ENCODE measurements at places on chromosomes 12 and 14.
A peak's percentile ranks its signal among the peaks of the same experiment; 100 is the strongest.

DNA sequence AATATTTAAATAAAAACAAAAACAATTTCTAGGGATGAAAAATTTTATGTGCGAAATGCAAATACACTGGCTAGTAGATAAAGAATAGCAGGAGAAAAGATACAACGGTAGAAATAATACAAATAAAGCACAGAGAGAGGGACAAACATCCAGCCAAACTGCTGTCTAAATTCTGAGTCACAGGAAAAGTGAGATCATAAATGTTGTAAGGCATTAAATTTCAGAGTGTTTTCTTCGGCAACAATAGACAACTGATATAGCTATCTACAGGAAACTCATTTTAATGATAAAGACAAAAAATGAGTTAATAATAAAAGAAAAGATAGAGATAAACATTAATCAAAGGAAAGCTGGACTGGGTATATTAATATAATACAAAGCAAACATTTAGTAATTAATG, 122.2 kb downstream of the NTS start:
- no peak for DNase-seq

GRCh38 chr14:104970231-104971068, 7.7 kb downstream of the AHNAK2 start:
- peak; percentile 88 for DNase-seq

- DNase-seq, result peak; percentile 3
Measured at GRCh38 chr12:82517027-82517426, 158.7 kb downstream of the METTL25 start.

GRCh38 chr12:108614639-108615038, 16.8 kb upstream of the TMEM119 start:
- no peak for DNase-seq

DNA sequence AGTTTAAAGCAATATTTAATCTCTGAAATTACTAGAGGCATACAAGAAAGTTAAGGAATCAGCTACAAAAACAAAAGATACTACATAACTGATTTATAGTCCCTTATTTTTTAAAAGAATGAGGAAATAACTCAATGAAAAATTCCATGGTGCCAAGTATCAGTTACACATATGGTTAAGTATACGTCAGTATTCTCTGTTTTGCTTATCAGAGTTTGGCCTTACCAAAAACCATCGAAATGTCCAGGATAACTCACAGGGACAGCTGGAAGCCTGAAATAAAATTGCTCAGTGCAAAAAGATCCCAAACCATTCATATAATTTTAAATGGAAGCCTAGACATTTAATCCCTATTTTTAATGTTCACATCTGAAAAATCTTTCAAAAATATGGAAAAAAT, 3.6 kb downstream of the CFL2 start:
- DNase-seq, result peak; percentile 56

DNA sequence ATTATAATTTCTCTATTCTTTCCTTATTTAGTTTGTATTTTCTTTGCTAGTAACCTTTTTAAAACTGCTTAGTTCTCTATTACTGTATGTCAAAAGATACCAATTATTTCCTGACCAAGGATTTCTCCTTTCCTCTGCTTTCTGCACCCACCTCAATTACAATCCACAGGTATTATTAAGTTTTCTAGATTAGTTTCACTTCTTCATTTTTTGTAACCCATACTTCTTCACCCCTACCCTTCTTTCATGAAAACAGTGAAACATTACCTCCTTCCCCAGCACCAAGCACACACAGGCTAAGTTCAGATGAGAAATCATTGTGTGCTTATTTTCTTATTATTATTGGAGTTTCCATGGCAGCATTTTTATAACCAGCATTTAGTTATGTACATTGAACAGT, 318.5 kb upstream of the MDGA2 start:
- DNase-seq, result no peak

DNA sequence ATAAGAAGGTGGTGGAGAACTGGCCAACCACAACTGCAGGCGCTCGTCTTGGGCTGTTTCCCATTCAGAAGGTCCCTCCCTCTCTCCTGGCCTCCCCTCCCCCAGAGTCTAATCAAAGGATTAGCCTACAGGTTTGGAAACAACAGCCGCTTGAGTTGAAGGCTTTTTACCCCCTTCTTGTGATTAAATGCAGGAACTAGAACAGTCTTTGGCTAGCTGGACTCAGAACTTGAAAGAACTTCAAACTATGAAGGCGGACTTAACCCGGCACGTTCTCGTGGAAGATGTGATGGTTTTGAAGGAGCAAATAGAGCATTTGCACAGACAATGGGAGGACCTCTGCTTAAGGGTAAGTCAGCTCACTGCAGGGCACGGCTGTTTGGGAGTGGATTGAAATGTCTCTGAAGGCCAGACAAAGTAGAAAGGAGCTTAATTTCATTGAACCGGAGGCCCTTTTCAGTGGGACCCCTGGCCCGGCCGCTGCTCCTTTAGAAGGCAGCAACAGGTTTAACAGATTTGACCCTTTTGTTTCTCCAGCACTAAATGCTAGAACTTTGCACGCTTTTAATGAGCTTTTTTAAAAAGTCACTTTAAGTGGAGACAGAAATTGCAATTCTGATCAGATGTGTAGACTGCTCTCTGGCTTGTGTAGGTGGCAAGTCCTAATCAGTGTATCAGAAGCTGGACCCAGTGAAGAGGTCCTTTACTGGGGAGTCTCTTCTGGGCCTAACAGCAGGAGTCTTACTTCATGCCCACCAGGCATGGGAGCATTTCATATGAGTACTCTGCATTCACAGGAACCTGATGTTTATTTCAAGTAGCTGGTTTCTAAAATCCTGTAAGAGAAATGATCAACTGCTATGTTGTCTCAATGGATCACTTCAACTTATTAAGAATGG, 107.7 kb downstream of the ESR2 start:
- DNase-seq, result no peak

DNA sequence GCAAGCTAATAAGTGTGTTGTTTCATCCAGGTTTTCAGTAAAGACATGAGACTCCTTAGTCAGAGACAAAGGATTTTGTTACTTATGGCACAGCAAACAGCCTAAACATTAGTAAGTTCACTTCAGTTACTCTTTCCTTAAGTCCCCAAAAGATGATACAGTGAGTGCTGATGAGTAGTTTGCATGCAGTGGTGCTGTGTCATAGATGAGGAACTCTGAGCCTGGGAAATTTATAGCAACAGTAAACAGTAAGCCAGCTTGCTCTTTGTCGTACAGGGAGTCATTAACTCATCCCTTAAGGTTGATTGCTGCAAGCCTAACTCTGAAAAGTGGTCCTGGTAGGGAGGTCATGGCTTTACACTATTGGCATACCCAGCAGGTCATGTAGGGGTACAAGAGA, 208.6 kb upstream of the OR4E1 start:
- DNase-seq, result peak; percentile 34

DNA sequence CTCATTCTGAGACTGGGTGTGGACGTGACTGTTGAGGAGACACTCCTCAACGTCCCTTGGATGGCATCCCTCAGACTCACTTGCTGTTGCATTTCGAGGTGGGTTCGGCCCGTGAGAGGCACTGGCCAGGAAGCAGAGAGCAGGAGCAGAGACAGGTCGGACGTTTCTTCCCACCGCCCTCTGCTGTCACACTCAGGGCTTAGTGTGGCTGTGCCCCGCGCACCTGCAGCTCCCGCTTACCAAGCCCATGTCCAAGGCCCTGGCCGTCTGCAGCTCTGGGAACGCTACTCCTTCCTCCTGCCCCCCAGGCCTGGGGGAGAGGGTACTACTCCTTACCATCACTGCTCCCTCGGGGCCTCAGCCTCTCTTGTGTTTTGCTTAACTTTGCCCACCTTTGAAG, 29.8 kb upstream of the PIWIL1 start:
- DNase-seq, result no peak

DNA sequence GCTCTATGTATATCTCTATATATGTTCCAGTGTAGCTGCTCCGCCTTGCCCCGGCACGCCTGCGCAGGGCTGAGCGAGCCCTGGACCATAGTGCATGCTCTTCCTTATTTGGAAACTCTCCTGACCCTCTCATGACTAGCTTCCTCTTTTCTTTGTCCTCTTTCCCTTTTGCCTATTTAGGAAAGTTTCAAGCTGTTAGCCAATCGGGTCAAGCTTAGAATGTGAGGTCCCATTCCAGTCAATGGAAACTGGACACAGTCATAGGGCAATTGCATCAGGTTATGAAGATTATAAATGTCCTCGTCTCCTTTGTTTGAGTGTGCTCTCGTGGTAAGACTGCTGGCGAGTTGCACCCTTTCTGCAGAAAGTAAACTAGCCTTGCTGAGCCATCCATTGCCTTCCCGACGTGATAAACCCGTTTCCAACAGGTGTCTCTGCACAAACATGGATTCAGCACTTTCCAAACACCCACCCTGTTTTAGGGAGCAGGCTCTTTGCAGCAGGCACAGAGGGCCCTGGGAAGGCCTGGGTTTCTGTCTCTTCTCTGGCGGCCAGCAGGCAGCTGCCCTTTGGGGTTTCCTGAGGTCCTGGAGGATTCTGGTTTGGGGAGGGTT, 30.9 kb downstream of the CCDC92 start:
- no peak for DNase-seq

GRCh38 chr14:105223260-105223659, 25.1 kb upstream of the BTBD6 start:
- DNase-seq, result no peak

DNA sequence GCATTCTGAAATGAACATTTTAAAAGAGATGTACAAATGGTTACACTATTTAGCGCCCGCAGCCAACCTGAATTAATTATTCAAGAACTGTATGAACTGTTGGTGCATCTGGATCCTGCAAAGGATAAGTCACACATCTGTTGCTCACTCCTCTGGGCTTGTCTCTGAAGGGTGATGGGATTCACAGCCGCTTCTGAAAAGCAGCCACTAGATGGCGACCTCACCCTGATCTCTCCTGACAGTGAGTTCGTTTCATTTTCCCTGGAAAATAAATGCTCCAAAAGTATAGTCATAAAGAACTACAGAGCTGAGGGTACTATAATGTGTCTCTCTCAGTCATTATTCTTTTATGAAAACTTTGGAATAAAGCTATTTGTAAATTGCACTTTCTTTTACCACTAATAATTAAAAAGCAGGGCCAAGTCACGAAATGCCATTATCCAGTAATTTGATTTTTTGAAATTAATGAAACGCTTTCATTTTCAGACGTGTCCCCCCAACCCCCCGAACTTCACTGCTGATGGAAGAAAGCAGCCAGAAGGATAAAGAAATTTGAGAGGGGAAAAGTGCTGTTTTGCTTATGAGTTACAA, 789.6 kb downstream of the NRXN3 start:
- peak; percentile 78 for DNase-seq

DNA sequence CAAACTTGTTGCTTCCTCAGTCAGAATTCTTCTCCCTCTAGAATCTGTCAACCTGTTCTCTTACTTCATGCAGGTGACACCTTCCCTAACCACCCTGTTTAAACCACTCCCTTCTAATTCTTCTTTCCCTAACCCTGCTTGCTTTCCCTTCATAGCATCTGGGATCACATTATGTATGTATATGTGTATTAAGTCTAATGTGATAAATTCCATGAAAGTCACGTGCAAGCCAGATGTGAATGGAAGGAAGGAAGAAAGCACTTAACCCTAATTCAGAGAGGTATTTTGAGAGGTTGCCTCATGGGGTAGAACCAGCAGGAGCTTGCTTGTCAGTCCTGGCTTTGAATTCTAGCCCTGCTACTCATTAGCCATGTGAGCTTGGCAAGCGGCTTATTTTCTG, 340.0 kb downstream of the TRHDE start:
- no peak for DNase-seq

DNA sequence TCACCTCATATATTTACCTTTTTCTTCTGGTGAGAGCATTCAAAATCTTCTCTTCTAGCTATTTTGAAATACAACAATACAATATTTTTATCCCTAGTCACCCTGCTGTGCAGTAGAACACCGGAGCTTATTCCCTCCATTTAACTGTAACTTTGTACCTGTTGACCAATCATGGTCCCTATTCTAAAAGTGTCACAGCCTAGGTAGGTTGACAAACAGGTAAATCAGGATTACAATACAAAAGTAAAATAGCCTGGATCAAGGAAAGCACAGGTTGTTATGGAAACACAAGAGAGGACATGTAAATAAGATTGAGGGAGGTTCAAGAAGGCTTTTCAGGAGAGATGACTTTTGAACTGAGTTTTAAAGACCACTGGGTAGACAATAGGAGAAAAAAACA, 670.9 kb downstream of the DIO2 start:
- DNase-seq, result no peak

DNA sequence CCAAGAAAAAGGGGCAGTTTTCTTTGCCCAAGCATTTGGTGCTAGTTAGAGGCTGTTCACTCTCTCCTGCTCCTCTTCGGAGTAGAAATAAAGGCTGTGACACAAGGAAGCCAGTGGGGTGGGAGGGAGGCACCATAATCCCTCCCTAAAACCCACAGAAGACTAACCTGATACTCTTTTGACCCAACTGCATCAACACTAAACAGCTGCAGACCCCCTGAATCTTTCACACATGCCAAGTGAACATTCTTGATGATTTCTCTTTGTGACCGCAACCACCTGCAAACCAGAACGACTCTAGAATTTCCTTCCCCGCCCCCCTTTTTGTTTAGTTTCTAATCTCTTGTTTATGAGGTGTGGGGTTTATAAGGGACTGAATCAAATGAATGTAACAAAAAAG, 175.8 kb upstream of the BCL2L14 start:
- no peak for DNase-seq

GRCh38 chr12:11959117-11959823, 111.5 kb upstream of the BCL2L14 start:
- peak; percentile 33 for DNase-seq

DNA sequence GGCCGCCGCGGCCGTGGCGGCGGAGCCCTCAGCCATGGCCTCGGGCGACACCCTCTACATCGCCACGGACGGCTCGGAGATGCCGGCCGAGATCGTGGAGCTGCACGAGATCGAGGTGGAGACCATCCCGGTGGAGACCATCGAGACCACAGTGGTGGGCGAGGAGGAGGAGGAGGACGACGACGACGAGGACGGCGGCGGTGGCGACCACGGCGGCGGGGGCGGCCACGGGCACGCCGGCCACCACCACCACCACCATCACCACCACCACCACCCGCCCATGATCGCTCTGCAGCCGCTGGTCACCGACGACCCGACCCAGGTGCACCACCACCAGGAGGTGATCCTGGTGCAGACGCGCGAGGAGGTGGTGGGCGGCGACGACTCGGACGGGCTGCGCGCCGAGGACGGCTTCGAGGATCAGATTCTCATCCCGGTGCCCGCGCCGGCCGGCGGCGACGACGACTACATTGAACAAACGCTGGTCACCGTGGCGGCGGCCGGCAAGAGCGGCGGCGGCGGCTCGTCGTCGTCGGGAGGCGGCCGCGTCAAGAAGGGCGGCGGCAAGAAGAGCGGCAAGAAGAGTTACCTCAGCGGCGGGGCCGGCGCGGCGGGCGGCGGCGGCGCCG, 381 bp downstream of the YY1 start:
- DNase-seq, result no peak

GRCh38 chr14:65431245-65431644, 18.7 kb downstream of the FUT8 start:
- DNase-seq, result no peak

- DNase-seq, result no peak
Measured at GRCh38 chr14:24273422-24273998, 2.1 kb upstream of the RABGGTA start.

DNA sequence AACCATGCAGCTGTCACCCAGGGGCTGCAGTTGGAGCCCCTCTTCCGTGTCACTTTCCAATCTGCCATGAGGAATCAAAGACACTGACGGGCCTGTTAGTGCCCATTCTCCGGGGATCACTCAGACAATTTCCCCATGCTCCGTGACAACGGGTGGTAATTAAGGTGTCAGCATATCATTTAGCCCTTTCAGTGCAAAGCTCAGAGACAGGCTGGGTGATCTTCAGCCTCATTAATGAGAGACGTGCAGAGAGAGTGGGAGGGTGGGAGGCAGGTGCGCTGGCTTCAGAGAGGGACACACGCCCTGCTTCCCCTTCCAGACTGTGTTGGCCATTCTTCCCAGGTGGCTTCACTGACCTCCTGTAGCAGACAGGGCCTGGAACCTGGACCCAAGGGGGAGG, 58.7 kb downstream of the MVK start:
- DNase-seq, result no peak
